ENCODE measurements at places on chromosomes 2 and 18.
A peak's percentile ranks its signal among the peaks of the same experiment; 100 is the strongest.

DNA sequence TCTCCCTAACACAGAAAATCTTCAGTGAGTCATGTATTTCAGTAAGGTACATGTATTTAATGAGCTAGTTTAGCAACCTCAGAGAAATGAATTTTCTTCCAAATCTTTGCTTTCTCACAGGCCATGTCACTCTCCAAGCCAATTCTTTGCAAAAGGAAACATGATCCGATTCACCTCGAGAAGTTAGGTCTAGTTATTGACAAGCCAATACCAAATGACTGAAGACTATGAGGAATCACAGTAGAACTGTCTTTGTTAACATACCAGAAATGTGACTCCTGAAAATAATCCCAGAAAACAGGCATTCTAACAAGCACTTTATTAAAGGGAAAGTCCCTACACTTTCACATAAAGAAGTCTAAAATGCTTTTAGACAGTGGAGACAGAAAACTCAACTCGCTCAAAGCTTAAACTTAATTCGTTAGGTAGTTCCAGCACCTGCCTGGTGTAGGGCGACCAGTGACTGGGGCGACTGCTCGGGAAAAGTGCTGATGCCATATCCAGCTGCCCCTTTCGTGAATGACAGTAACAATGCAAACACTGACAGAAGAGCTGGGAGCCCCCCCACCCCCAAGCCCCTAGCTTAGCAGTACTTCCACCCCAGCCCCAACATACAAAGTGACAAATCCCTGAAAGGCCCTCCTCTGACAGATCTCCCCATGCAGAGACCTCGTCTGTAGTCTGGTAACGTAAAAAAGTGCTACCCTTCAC lies 1.8 kb downstream of the MEMO1 start:
- DNase-seq = no peak

- no peak for DNase-seq
Observed at GRCh38 chr18:12774982-12775381, 72.1 kb downstream of the PSMG2 start.

GRCh38 chr2:237682856-237683670 lies 55.7 kb downstream of the LRRFIP1 start:
- DNase-seq = no peak

DNA sequence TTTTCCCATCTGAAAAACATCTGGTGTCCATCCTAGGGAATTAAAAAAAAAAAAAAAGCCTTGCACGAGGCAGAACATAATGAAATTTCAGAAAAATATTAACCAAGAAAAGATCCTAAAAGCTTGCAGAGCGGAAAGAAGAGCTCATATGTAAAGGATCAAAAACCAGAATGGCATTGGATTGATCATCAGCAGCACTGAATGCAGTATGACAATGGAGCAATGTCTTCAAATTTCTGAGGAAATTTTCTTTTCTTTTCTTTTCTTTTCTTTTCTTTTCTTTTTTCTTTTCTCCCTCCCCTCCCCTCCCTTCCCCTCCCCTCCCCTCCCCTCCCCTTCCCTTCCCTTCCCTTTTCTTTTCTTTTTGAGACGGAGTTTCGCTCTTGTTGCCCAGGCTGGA lies 21.3 kb upstream of the FAM117B start:
- no peak for DNase-seq

GRCh38 chr2:237217995-237218616 lies 132.4 kb downstream of the COPS8 start:
- DNase-seq = no peak

DNA sequence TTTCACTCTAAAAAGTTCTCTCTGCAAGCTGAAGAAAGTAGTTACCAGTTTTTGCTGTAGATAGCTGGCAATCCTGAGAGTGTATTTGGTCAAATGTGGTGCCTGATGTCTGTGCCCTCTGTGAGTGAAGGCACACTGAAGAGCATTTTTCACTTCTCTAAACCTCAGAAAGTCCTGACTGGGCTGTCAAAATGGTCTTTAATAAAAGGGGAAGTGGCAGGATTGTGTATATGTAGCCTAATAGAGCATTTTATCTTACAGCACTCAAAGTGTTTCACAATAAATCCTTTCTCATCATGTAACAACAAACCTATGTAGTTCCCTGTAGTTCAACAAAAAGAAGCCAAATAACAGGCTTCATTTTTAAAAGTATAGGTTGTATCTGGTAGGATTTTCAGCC lies 1552.3 kb upstream of the SLC39A10 start:
- DNase-seq = no peak

DNA sequence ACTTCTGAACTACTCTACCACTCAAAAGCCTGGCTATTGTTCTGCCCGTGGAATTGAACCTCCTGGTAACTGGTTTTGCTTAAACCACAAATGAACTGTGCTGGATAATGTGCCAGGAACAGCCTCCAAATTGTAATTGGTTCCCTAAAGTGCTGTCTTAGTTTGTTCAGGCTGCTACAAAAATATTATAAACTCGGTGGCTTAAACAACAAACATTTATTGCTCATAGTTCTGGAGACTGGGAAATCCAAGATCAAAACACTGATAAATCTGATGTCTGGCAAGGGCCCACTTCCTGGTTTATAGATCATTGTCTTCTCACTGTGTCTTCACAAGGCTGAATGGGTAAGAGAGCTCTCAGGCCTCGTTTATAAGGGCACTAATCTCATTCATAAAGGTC lies 149.2 kb upstream of the NCKAP5 start:
- no peak for DNase-seq

DNA sequence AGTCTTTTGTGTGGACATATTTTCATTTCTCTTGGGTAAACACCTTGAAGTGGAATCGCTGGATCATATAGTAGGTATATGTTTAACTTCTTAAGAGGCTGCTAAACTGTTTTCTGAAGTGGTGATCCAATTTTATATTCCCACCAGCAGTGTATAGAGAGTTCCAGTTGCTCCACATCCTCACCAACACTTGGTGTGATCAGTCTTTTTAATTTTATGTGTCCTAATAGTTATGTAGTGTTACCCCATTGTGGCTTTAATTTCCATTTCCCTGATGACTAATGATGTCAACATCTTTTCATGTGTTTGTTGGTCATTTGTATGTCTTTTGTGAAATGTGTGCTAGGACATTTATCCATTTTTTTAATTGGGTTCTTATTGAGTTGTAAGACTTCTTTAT lies 56.9 kb downstream of the DGKD start:
- DNase-seq = no peak

- DNase-seq = no peak
Observed at GRCh38 chr2:42021464-42021863, 26.4 kb upstream of the PKDCC start.

DNA sequence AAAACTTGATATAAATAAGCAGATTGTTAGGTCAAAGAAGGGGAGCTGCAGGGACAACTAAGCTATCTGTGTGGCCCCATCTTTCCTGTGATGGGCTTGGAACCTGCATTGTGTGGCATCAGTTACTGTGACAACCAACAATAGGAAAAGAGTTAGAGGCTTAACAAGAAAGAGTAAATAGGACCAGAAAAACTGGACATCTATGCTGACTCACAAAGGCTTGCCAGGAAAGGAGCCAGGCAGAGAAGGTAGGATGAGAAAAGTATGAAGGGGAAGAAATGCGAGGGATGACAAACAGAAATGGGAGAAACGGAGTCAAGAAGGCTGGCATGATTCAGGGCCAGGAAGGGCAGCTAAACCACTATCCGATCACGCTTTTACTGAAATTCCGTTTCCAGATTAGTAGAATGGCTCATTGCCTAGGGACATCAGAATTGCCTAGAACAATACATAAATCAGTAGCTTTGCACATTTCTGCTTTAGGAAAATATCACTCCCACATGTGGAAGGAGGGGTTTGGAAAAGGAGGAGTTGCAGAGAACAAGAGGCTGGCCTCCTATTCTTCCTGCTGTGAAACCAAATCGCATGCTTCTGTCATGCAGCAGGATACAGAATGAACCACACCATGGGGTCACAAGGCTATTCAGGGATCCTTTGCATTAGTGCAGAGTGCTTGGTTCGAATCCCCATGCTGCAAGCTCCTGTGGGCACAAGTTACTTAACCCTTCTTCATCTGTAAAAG lies 7.3 kb downstream of the PLA2R1 start:
- DNase-seq = no peak

GRCh38 chr2:120477198-120477597 lies 131.3 kb downstream of the INHBB start:
- DNase-seq = no peak

DNA sequence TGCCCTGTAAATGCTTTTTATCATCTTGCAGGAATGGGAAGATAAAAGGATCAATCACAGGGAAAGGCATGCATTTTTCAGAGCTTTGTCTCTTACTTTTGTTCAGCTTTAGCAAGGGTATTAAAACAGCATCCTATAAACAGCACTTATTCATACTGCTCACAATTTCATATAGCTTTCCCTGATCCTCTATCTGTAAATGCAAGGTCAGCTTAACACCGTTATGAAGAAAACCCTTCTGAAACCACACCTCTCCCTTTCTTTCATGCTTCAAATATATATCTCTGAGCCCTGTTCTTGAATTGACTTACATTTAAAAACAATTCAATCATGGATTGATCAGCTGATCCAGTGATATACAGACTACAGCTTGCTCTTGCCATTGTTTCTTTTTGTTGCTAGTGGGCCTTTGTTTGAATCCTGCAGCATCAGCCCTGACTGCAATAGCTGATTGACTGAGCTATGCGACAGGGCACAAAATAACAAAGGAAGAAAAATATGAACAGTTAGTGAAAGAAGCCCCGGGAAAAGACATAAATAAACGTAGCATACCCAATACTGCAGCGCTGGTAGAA lies 795.5 kb upstream of the CDH2 start:
- no peak for DNase-seq

- no peak for DNase-seq
Observed at GRCh38 chr2:145729993-145730770, 1210.3 kb upstream of the ZEB2 start.

GRCh38 chr2:242031481-242032019 lies 162.0 kb downstream of the RTP5 start:
- DNase-seq = peak; percentile 11

DNA sequence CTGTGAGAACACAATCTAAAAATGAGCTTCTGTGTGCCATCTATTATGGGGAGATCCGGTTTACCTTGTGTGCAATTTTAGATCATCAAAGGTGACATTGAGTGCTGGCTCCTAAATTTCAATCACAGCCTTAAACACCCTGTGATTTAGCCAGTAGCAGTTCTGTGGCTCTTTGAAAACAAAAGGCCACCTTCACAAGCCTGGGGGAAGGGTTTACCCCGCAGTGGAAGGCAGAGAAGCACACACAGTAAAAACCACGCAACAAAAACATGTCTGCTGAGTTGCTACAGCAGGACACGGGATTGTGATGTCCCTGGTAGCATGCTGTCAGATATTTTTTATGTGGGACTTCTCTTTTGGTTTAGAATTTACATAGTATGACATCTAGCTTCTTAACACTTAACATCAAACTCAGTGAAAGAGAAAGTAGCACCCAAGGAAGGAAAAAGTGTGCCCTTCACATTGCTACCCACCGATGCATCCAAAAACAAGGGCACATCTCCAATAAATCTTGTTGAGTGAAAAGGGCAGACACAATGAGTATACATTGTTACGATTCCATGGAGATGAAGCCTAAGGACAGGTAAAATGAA lies 56.1 kb upstream of the RNF152 start:
- no peak for DNase-seq

- DNase-seq = no peak
Observed at GRCh38 chr2:11744631-11745394, 1.6 kb upstream of the LPIN1 start.

- no peak for DNase-seq
Observed at GRCh38 chr2:63000801-63001200, 49.8 kb upstream of the OTX1 start.
